ENCODE measurements at places on chromosomes 11 and 22.

DNA sequence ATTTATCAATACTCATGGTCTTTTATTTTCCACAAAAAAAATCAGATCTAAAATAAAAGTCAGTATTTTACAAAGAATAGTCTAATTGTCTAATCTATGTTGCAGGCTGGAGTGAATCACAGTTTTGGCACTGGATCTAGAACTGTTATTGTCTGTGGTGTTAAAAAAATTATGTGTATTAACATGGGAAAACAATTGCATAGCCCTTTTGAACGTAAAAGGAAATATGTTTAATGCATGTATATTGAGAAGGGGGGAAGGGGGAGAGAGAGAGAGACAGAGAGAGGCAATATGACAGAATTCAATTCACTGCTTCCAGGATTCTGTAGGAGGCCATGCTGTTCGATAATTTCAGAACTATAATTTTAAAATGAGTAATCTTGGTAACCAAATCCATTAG, 324.9 kb upstream of the CCDC90B start:
- DNase-seq = no peak

DNA sequence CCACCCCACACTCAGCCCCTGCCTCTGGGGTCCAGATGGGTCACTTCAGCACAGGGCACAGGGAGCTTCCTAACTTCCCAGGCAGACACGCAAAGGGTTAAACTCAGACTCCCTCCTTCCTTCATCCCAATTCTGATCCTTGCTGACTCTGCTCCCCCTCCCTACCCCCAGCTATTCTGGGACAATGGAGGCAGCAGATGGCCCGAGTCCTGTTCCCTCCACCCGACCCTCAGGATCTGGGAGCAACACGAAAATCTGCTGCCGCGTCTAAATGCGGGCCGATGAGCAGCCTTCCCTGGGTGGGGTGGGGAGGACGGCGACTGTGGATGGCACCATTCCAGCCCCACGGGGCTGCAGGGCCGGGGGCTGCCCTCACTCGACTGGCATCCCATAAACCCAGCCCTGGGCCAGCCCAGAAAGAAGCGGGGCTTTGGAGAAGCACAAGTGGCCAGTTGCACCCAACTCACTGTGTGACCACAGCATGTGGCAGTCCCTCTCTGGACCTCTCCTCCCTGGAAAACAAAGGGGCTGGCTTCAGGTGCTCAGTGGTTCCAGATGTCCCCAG, 18.7 kb downstream of the MFNG start:
- no peak for DNase-seq

DNA sequence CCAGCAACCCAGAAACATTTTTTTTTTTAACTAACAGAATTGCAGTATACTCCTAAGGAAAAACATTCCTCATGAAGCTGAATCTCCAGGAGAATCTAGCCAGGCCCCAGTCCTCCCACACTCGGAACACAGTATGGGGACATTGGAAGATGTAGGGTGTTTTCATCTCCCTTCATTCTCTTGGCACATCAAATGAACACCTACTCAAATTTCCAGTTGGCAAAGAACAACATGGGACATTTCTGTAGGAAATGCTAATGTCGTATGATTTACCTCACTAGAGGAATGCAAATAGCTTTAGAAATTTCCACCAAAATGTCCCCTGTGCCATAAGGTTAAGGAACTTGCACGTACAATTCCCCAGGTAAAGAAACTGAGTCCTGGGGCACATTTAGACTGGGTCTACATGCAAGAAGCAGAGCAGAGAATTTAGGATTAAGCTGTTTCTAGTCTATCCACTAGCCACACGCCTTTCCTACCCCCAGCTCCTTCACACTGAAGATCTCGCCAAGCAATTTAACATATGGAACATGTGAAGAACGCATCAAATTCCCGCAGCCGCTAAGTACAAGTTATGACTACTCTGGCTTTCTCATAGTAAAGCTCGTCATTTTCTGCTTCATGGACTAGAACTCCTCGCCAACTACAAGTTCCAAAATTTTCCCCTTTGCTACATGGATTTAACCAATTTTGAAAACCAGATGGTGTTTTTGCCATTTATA, 2.9 kb upstream of the CADM1 start:
- DNase-seq = no peak

GRCh38 chr22:25716637-25717036, 25.4 kb upstream of the MYO18B start:
- no peak for DNase-seq

- DNase-seq = peak; percentile 63
These were observed 27.7 kb upstream of the PPP2R1B start for GRCh38 chr11:111793863-111794262.

GRCh38 chr22:37802310-37803194, 5.2 kb upstream of the GCAT start:
- peak; percentile 78 for DNase-seq

- DNase-seq = no peak
These were observed 22.6 kb upstream of the SERPIND1 start for GRCh38 chr22:20751185-20751851.

- no peak for DNase-seq
These were observed 199.9 kb upstream of the ISX start for GRCh38 chr22:34866081-34866480.

DNA sequence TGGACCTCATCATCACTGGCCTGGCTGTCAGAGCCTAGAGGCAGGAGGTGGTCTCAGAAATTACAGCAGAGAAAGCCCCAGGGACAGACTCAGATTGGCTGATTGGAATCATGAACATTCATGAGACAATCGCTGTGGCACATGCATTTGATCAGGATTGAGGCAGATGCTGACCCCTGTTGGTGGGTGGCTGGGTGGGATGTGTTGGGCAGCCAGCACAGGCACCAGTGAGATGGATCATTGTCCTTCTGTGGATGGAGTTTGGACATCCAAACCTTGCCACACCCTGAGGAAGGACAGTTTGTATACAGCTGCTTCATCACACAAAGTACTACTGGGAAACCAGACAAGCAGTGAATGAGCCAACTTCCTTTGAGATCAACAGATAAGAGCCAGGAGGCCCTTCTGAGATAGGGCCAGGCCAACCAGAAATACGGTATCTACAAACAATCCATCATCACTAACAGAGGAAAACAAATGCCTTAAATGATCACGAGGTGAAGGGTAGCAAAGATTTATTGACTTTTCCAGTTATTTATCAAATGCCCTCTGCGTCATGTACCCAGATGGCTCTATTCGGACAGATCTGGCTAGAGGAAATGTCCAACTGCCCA, 17.3 kb downstream of the COMMD9 start:
- no peak for DNase-seq

DNA sequence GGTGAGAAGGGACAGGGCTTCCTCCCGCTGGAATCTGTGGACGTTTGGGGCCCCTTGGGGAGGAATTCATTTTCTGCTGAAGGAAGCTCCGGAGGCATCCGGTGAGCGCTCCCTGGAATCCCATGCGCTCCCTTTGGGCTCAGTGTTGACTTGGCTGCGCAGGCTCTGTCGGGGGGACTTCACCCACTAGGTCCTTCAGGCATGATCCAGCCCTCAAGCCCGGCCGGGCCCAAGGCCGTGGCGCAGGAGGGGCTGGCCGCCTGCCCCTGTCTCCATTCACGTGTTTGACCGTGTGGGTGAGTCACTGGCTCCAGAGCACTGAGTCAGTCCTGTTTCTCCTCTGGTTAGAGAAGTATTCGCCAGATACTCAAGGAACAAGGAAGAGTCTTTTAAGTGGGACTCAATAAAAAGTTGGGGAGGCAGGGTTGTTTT, 1.4 kb downstream of the CTTN start:
- DNase-seq = peak; percentile 97

DNA sequence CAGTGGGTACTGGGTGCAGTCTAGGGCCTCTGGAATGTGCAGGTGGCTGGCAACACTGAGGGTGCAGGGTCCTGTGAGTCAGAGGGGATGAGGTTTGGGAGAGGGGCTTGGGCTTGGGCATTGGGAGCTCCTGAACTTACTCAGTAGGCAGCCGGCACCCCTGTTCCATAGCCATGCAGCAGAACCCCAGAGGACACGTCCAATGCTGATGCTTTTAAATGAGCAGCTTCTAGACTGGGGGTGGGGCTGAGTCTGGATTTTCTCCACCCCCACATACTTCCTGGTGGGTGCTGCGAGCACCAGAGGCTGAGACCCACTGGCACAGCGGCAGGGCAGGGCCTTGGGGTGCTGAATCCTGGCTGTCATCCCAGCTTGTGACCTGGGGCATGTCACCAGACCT, 71.4 kb downstream of the ARHGAP8 start:
- DNase-seq = no peak

GRCh38 chr11:3166268-3167142, 1.4 kb upstream of the OSBPL5 start:
- no peak for DNase-seq

DNA sequence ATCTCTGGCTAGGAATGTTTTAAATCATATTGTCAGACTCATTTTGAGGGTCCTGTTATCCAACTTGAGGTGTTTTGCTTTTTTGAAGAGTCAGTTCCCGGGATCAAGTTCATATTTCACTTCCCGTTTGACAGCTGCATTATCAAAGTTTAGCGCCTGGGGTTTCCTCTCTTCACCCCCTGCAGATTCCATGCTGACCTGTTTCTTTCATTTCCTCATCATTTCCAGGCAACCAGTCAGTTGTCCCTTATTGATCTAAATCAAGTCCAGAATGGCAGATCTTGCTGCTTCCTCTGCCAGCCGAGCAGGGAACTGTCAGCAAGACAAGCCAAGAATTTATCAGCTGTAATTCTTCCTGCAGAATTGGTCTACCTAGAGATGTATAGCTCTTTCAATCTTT, 197.6 kb upstream of the SYN3 start:
- no peak for DNase-seq

GRCh38 chr22:31683181-31684105, 21.4 kb upstream of the PISD start:
- DNase-seq = no peak

DNA sequence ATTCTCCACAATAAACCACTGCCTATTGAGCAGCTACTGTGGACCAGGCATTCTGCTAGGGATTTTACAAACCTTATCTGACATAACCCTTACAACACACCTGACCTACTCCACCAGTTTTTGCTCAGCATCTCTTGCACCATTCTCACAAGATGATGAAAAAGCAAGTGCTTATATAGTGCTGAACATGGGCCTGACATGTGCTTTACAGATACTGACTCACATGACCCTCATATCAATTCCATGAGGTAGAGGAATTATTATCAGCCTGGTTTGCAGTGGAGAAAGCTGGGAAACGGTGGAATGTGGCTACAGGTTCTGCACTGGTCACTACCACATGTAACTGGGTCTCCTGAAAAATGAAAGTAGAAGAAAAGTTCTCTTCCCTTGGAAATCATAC, 37.5 kb upstream of the PANX1 start:
- no peak for DNase-seq

GRCh38 chr11:94721565-94722292, 46.4 kb upstream of the AMOTL1 start:
- no peak for DNase-seq

GRCh38 chr11:46248289-46249102, 29.0 kb upstream of the CREB3L1 start:
- peak; percentile 89 for DNase-seq

GRCh38 chr11:95378111-95378510, 147.1 kb upstream of the SESN3 start:
- DNase-seq = peak; percentile 18

DNA sequence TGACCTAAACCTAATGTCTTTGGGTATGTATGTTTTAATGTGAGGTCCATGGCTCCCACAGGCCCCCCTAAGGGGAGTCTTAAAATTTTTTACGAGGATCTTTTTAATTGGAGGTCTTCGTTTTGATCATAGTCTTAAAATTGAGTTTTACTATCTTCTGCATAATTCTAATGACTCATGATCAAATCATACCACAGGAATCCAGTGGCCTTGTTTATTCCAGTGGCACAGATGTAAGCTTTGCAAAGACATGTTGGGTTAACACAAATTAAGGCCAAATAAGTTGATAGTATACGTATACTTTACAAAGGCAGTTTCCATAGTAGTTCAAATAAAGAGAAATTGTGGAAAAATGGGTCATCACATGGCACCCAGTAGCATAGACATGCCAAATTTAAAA, 33.9 kb upstream of the FJX1 start:
- DNase-seq = peak; percentile 41

GRCh38 chr11:134785660-134786284, 373.7 kb upstream of the B3GAT1 start:
- no peak for DNase-seq

GRCh38 chr22:40224702-40225101, 47.0 kb downstream of the TNRC6B start:
- DNase-seq = no peak

DNA sequence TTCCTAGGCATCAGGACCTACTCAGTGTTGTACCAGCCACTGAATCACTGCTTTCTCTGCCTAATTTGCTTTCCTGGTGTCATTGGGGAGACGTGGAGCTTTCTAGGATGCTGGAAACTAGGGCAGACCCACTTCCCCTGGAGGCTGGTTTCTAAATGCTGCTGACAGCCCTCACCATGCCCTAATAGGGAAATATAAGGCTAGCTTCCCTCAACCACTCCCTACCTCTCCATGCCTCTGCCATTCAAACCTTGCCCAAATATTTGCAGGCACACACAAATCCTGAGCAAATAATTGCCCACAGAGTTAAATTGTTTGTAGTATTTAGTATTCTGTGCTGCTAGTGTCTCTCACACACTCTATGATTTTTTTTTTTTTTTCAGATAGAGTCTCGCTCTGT, 310.2 kb downstream of the DDX10 start:
- DNase-seq = no peak

DNA sequence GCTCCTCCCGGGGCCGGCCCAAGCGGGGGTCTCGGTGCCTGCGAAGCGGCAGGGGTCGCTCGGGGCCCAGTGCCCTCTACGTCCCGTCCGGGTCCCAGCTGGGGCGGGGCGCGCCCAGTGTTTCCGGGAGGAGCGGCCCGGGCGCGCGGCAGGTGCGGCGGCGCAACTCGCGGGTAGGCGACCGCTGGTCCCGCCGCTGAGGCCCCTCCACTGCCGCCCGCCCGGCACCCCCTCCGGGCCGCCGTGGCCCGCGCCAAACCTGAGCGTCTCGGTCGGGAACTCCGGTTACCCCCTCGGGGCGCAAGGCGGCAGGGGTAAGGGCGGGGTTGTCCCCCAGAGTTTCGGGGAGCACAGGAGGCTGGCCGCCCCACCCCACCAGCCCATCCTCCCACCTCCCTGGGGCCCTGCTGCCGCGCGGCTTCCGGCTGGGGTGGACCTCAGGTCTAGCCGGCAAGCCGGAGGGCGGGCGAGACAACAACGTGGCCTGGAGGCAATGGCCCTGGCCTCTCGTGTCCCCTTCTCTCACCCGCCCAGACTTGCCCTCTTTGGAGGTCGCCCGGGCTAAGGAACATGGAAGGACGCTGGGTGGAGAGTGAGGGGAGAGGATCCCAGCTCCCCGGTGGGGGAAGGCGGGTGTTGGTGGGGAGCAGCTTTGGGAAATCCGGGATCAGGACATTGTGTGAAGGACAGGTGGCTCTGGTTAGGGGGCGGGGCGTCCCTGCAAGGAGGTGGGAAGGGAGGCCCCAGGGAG, 398 bp upstream of the CRACR2B start:
- DNase-seq = no peak

GRCh38 chr22:49406047-49406650, 421.5 kb downstream of the BRD1 start:
- DNase-seq = no peak

DNA sequence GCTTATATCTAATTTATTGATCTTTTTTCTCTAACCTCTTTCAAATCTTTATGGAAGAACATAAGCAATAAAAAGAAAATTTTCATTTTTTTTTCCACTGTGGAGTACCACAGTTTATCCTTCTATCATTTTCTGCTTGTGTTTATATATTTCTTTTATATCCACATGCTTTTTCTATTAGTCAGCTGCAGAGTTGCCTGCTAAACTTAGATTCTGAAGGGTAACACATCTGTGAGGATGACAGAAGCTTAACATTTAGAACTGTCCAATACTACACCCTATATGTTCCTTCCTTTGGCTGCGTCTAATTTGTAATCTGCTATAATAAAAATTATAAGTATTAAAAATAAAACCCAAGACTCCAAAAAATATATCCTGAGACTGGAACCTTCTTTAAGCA, 20.8 kb downstream of the CCDC90B start:
- DNase-seq = no peak

Data from GM03348 (cell line).